ENCODE measurements at places on chromosomes 4 and X. TPM values are rescaled to one million over a fixed set of nuclear protein-coding genes. Genes with fewer than 3 reads are reported as not detected.

The VCX3A gene
- not detected for total RNA-seq

The DMP1 gene
- total RNA-seq, result not detected

The DTHD1 gene
- total RNA-seq, result not detected

The CLDN22 gene
- not detected for total RNA-seq

The SLC9B2 gene
- total RNA-seq, result 1.3 TPM

The DIPK2B gene
- 2.5 TPM for total RNA-seq

The MAB21L2 gene
- 2.0 TPM for total RNA-seq

The RAB39B gene
- 0.13 TPM for total RNA-seq

The SPARCL1 gene
- total RNA-seq, result 18.4 TPM

The UCP1 gene
- not detected for total RNA-seq

The MBNL3 gene
- 36.8 TPM for total RNA-seq

The ETDA gene
- total RNA-seq, result not detected

The FRG1 gene
- total RNA-seq, result 37.9 TPM

The FAM236B gene
- not detected for total RNA-seq

The CTAG2 gene
- not detected for total RNA-seq

The GNRHR gene
- not detected for total RNA-seq

The WAS gene
- 3.0 TPM for total RNA-seq

The TAF7L gene
- not detected for total RNA-seq

The STK32B gene
- 0.64 TPM for total RNA-seq

The CT45A3 gene
- total RNA-seq, result not detected

The MAGEA2 gene
- not detected for total RNA-seq

The RTL9 gene
- total RNA-seq, result not detected

The MORF4L2 gene
- 266 TPM for total RNA-seq

The NXF2 gene
- not detected for total RNA-seq

The AKAP14 gene
- total RNA-seq, result not detected

The STPG2 gene
- 0.19 TPM for total RNA-seq

The RBMXL3 gene
- total RNA-seq, result not detected

The VGLL1 gene
- total RNA-seq, result not detected

The SUPT20HL1 gene
- total RNA-seq, result not detected

The KIAA1210 gene
- not detected for total RNA-seq

The ARHGAP6 gene
- 5.0 TPM for total RNA-seq

The FGFR3 gene
- 32.3 TPM for total RNA-seq

The CACNA1F gene
- total RNA-seq, result 1.0 TPM
